ENCODE measurements at places on chromosomes 4 and X. TPM values are rescaled to one million over a fixed set of nuclear protein-coding genes. Genes with fewer than 3 reads are reported as not detected.

GRCh38 chr4:24896977-24897376, 15.9 kb downstream of the CCDC149 start:
- no peak for DNase-seq

DNA sequence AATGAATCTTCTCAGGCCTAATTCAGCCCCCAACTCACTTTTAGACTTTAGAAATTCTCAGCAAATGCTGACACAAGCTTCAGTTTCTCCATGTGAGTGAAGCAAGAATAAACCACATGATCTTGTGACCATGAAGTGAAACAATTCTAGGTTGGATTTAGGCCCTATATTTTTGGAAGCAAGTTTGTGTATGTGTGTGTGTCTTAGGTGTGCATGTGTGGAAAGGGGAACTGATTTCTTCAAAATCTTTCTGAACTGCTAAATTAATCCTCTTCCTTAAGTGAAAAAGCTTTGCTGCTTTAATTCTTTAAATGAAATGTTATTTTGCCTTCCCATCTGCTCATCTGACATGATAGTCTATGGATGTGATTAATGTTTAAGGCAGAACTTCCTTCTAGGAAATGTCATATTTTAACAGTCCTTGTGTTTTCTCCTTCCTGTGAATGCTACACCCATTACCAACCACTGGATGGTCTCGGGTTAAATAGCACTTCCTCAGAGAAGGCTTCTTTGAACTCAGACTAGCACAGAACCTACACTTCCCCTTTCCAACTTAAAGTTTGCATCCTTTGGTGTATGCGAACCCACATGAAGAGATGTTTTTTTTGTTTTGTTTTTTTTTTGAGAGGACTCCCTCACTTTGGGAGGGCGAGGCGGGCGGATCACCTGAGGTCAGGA, 1.2 kb upstream of the TMEM144 start:
- no peak for DNase-seq

- no peak for DNase-seq
Measured at GRCh38 chrX:53738370-53738906, 51.9 kb upstream of the HUWE1 start.

Gene SLC9A7
- total RNA-seq = 1.2 TPM

Gene MAP3K15
- total RNA-seq = 2.1 TPM

Gene NAA11
- not detected for total RNA-seq

DNA sequence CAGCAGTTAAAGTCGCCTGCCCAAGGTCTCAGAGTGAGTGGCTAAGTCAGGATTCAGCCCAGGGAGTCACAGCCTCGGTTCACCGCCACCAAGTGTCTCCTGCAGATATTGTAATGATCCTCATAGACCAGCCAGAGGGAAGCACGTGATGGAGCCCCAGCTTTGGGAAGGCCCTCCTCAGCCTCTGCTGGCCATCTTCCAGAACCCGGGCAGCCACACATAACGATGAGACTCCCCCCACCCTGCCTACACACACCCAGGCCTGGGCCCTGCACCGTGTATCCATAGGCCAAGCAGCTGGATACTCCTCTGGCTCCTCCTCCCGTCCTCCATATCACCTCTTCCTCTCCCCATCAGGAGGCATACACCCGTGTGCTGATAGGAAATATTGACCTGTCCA, 19.6 kb upstream of the SASH3 start:
- no peak for DNase-seq

DNA sequence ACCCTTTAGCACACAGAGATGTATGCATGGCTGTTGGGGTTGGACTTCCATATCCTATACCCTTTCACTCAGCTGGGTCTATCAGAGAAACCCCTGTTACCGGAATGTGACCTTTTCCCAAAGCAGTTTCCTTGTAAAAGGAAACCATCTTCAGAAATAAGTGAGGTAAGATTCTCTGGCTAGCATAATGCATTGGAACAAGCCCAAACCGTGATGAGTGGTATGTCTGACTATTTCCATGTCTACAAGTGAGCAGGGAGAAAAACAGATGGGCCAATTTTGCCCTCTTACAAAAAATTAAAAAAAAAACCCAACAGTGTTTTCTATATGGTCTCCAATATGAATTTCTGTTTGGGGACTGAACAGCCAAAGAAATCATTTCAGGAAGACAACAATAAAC, 283.9 kb downstream of the SMARCA1 start:
- peak; percentile 0 for DNase-seq

Gene PNMA3
- total RNA-seq = not detected

- DNase-seq = no peak
Measured at GRCh38 chr4:52560844-52561280, 98.2 kb downstream of the USP46 start.

- no peak for DNase-seq
Measured at GRCh38 chr4:140764785-140765392, 8.7 kb upstream of the TBC1D9 start.

DNA sequence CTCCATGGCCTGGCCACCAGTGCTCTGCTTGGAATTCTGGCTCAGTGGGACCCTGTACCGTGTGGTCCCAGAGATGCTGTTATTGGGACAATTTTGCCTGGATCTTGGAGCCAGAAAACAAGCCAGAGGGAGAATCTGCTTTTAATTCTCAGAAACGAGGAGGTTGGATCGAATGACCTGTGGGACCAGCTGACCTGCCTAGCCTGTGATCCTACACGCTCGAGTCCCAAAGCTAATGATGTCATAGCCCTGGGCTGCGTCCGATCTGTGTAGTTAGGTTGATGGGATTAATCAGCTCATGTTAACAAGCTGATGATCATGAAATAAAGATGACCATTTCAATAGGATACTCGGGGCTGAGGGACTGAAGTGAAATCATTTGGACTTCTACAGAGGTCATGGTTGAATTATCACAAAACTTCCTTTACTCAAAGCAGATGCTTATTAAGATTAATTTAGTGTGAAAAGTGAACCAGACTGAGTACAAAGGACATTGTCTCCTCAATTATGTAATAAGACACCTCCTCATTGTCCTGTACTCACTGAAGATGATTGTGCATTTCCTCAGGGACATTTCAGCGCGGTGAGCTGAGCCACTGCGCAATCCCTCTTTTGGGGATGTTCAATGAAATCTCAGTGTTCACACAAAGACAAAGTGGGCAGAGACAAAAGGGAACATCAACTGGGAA, 51.9 kb upstream of the STX18 start:
- DNase-seq = no peak

Gene GIMD1
- not detected for total RNA-seq

DNA sequence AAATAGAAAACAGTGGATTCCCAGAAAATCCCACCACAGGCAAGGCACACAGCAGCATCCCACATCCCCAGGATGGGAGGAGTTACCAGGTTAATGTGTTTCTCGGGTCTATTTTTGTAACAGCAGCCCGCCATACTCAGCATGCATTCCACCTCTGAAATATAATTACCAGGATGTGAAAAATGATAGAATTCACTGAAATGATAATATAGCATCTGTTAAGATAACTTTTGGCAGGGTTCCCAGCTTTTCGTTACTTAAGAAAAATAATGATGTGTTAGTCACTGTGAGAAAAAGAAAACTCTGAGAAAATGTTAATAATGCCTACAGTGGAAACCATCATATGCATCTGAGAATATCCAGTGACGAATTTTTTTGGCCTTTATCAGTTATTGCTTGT, 87.1 kb downstream of the VCX2 start:
- no peak for DNase-seq

DNA sequence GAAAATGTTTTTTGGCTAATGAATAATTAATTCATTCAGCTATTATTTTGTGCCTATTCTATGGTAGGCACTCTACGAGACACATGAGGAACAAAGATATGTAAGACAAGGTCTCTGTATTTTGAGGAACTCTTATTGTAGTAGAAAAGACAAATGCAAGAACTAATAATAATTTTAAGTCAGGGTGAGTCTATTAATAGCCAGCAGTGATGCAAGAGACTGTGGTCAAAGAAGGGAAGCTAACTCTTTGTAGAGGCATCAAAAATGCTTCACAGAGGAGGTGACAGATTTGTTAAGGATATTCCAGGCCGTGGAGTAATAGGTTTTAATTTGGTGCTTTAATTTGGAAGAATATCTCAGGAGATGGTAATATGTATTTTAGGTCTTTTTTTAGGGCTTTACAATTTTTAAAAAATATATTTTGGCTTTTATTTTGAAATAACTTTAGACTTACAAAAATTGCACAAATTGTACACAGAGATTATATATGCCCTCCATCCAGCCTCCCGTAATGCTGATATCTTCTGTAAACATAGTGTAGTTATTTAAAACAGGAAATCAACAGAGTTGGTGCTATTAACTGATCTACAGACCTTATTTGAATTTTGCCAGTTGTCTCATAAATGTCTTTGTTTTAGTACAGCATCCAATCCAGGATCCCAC, 48.1 kb downstream of the DCLK2 start:
- DNase-seq = no peak

Gene AMTN
- 2.6 TPM for total RNA-seq

DNA sequence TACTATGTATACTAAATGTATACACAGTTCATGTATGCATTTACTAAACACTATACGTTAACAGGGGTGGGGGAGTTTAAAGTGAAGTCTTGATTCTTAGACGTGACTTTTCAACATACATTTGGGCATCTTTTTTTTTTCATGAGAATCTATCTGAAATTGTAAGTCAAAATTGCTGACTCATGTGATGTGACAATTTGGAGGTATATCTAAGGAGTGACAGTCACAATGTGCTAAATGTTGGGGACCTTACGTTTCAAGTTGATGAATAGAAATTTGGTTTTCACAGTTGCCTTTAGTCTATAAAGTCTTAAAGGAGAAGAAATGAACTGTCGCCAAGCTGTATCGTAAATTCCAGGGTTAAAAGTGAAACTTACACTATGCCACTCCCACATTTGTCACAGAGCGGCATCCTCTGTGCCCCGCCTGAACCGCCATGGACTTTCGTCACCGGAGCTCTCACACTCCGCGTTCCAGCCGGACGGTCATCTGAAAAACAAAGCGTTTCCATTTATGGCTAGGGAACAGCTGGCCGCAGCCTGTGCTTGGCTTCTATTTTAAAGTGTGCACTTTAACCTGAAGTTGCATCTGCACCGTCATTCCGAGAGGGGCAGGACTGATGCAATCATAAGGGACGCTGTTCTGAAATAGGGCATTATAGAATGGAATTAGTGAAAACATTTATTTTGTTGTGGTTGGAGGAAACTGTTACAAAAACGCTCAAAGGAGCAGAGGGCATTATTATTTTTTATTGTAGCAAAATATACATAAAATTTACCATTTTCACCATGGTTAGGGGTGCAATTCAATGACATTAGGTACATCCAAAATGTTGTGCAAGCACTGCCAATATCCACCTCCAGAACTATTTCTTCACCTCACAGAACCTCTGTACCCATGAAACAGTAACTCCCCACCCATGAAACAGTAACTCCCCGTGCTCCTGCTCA, 30.9 kb downstream of the PDLIM3 start:
- DNase-seq = peak; percentile 50

- peak; percentile 43 for DNase-seq
Measured at GRCh38 chrX:40153345-40154249, 55.8 kb upstream of the BCOR start.

DNA sequence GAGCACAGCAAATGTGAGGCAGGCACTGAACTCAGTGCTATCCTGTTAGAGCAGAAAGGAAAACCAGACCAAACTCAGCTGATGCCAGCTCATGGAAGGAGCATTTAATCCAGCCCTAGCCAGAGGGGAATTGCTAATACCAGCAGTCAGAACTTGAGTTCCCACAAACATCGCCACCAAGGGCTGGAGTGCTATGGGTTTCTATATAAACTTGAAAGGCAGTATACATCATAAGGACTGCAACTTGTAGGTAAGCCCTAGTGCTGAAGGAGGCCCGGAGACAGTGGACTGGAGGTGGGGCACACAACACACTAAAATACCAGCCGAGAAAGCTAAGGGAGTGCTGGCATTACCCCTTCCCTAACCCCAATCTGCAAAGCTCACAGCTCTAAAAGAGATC, 440.2 kb downstream of the PRR32 start:
- DNase-seq = no peak

GRCh38 chr4:118680808-118681207, 4.4 kb upstream of the METTL14 start:
- DNase-seq = no peak

Gene ART3
- total RNA-seq = not detected

Data from MG63 (cell line).